Left cardiac atrium (tissue), 4 donors: ENCODE measurements at places on chromosomes 13 and 19.

GRCh38 chr13:29577136-29578051 is 18.1 kb downstream of the SLC7A1 start:
- DNase-seq, result no peak

GRCh38 chr19:16400911-16401591 is 70.7 kb downstream of the EPS15L1 start:
- peak; percentile 48 for DNase-seq

GRCh38 chr13:80132741-80133601 is 208.0 kb downstream of the SPRY2 start:
- peak; percentile 56 for DNase-seq

GRCh38 chr13:37274569-37275497 is 169.4 kb upstream of the CSNK1A1L start:
- DNase-seq, result no peak

- DNase-seq, result no peak
Observed at GRCh38 chr13:50149214-50149613, 134.0 kb downstream of the KCNRG start.

GRCh38 chr13:60275208-60275607 is 111.5 kb upstream of the DIAPH3 start:
- DNase-seq, result no peak
